ENCODE measurements at places on chromosomes 2 and 18.

GRCh38 chr18:79863161-79864005 is 65.6 kb downstream of the KCNG2 start:
- DNase-seq, result no peak

GRCh38 chr2:178804791-178805190 is 2.4 kb downstream of the TTN start:
- DNase-seq, result no peak

GRCh38 chr2:96591054-96591453 is 47.1 kb downstream of the KANSL3 start:
- DNase-seq, result no peak

GRCh38 chr2:98157557-98157956 is 70.6 kb downstream of the VWA3B start:
- DNase-seq, result no peak

GRCh38 chr2:19838616-19839015 is 63.2 kb downstream of the TTC32 start:
- DNase-seq, result no peak

GRCh38 chr2:160943414-160943813 is 216.8 kb upstream of the TANK start:
- DNase-seq, result no peak

DNA sequence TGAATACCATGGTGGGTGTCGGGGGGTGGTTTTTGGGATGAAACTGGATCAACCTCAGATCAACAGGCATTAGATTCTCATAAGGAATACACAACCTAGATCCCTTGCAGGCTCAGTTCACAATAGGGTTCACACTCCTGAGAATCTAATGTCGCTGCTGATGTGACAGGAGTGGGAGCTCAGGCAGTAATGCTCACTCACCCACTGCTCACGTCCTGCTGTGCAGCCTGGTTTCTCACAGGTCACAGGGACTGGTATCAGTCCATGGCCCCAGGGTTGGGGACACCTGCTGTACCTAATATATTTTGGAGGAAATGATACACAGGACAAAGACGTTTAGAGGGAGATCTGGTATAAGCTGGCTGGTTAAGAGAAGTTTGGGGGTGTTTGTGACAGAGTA is 338.8 kb downstream of the PLCL1 start:
- DNase-seq, result no peak

DNA sequence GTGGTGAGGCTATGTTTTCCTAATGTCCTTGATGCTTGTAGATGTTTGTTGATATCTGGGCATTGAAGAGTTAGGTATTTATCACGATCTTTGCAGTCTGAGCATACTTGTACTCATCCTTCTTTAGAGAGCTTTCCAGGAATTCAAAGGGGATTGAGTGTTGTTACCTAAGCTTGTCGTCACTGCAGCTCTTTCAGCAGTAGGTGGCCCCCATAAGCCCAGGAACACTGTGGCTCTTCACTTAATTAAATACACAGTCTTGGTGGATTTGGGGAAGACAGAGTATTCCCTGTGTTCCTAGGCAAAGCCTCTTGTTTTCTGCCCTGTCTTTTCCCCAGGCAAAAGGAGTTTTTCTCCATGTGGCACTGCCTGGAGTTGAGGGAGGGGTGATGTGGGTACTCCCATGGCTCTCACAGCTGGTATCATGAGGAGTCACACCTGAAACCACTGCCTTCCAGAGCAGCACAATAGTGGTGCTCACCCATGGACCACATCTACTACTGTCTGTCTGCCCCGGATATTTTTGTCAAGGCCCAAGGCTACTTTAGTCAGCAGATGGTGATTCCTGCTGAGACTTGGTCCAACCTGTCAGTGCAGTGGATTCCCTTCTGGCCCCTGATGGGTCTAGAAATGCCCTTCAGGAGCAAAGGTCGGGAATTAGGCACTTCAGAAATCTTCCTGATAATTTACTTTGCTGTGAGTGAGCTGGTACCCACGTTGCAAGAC is 95.7 kb downstream of the GALNT13 start:
- DNase-seq, result no peak

- no peak for DNase-seq
Measured at GRCh38 chr2:10876394-10876793, 35.3 kb upstream of the KCNF1 start.

DNA sequence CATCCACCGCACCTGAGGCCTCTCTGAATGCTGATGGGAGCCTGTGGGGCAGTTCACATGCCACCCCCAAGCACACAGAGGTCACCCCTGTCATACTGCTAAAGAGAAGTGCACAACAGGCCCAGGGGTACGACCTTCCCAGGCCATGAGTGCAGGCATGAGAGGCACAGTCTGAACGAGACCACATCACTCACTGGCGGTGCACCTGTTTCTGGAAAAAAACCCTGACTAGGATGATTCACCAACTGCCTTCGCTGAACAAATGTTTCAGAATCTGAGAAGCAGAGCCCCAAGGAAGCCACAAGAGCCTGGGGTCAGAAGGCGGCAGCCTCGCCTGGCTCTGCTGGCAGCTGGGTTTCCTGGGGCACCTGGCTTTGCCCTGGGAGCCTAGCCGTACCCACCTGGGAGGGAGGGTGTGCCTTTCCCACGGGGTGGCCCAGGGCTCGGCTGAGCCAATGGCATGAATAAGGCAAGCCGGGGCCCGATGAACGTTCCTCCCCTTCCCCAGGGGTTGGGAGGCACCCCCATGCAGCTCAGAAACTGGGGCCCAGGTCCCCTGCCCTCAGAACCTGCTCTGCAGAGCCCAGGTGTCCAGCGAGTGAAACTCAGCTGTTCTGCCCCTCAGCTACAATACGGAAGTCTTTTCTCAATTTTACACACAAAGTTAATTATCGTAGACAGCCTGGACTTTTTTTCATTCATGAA is 73.8 kb downstream of the HDAC4 start:
- DNase-seq, result peak; percentile 70

DNA sequence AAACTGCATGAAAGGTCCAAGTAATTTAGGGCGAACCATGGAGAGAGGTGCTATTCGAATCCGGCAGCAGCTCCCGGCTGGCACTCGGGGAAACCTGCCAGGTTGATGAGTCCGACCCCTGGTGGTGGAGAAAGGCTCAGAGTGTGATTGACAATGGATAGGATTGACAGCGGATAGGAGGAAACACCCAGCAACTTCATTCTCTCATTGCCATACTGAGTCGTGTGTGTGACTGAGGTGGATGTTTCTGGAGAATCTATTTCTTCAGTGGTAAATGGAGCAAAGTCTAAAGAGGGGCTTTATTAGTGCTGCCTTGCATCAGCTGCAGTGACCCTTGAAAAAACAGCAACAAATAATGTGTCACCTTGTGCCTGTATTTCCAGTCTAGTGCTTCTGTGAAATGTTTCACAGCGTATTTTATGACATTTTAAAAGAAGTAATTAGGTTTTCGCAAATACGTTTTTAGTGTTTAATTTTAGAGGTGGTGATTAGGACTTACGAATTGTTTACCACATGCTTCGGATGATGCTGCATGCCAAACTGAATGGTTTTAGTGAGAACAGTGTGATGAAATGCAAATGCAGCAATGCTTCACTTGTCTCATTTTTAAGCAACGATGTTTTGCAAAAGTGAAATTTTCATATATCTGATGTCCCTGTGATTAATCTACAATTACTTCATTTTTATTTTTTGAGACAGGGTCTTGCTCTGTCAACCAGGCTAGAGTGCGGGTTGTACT is 102.0 kb downstream of the DCDC2C start:
- DNase-seq, result no peak

- no peak for DNase-seq
Measured at GRCh38 chr2:105291981-105292380, 37.6 kb downstream of the TGFBRAP1 start.

- no peak for DNase-seq
Measured at GRCh38 chr18:9863282-9863681, 22.5 kb upstream of the TXNDC2 start.

GRCh38 chr18:58098706-58099105 is 54.7 kb downstream of the NEDD4L start:
- DNase-seq, result no peak

GRCh38 chr2:239371726-239372686 is 28.8 kb downstream of the HDAC4 start:
- no peak for DNase-seq

- DNase-seq, result no peak
Measured at GRCh38 chr2:109176928-109177327, 47.9 kb downstream of the SH3RF3 start.

- DNase-seq, result no peak
Measured at GRCh38 chr2:46164529-46165301, 132.5 kb upstream of the EPAS1 start.

GRCh38 chr2:86366651-86367498 is 29.4 kb upstream of the REEP1 start:
- no peak for DNase-seq

DNA sequence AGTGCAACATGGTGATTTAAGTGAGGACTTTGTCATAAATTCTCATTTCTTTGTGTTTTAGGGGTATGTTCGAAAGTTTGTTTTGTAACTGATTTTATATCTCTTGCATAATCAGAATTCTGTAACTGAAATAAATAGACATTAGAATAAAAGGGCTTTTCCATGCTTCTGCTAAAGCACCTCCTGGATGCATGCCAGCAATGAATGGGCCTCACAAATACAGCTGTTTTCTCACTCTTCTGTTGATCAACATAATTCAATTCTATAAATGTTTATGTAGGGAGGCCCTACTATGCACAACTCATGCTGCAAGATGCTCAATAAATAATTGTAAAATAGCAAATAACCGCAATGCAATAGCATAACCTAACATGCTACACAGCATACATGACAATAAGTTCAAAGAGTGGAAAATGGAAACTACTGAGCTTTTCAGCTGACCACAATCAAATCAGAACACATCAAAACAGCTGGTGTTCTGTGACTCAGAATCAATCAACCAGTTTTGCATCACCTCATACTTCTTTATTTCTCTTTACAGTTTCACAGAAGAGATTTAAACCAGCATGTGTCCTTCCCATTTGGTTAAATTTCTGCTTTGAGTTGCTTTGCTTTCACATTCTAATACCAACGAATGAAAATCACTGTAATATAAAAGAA is 11.0 kb downstream of the CDH7 start:
- DNase-seq, result no peak

DNA sequence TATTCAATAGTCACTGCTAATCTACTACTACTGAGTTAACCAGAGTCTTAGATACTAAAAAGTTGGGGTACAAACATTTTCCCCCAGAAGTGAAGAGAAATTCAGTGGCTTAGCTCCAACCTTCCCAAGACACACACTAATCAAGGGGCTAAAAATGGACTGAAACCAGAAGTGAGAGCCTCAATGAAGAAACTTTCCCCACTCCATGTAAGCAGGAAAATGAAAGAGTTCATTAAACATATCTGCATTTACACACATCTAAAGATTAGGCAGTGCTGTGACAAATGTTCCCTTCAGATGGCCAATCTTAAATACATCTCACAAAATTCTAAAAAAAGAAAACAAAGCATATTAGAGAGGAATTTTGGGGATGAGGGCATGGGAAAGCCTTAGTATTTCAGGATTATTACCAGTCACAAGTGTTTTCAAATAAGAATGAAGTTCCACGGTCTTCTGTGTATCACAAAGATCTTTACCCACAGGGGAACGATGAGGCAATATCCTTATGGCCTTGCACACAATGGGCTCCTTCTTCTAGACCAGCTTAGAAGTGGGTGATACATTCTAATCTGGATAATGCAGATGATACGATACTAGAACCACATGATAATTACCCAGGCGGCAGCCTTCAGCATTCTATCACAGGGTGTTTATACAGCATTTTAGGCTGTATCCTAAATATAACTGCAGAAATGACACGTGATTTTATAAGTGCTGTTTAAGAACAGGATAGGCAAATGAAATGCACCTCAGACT is 17.1 kb downstream of the ANKRD44 start:
- DNase-seq, result no peak

DNA sequence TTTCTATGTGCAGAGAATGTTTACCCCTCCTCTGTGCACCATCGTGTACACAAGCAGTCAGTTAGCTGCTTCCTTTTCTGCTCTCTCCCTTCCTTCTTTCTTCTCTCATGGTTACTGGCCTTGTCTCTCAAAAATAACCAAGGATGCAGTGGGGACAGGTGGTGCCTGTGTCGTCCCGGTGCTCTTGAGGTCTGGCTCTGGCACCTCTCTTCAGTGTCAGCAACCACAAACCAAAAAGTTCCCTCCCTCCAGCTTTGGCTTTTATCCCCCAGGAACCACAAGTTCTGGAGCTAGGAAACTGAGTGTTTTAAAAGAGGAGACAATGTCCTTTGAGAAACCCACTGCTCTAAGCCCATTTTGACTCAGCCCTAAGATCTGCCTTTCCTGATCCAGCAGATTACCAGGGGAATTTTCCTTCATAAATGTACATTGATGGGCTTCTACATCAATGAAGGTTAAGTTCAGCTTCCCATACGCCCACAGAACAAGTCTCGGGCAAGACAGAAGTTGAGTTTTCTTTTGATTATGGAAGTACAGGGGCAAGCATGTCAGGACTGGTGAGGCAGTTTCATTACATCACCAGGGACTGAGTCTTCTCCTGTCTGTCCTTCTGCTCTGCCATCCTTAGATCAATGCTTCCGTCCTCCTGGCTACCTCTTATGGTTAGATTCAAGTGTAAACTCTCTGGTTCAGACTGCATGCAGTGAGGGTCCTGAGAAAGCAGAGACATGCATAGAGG is 232.2 kb downstream of the SETBP1 start:
- DNase-seq, result no peak

GRCh38 chr18:46842583-46842982 is 74.7 kb downstream of the PIAS2 start:
- no peak for DNase-seq

DNA sequence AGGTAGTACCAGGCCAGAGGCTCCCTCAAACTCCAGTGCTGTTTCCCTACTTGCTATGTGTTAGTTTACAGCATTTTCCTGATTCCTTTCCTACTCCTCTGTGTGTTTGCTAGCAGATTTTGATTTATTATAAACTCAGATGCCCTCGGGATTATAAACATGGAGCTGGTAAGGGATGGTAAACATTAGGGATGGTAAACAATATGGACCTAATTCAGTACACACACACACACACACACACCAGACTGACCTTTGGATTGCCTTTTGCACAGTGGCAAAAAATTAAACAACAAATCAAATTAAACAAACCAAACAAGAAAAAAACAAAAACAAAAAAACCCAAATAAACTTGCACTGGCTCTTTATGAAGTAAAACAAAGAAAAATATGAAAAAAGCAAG is 55.4 kb upstream of the ACVR1 start:
- DNase-seq, result no peak

GRCh38 chr2:66121946-66122345 is 313.0 kb upstream of the MEIS1 start:
- DNase-seq, result no peak

DNA sequence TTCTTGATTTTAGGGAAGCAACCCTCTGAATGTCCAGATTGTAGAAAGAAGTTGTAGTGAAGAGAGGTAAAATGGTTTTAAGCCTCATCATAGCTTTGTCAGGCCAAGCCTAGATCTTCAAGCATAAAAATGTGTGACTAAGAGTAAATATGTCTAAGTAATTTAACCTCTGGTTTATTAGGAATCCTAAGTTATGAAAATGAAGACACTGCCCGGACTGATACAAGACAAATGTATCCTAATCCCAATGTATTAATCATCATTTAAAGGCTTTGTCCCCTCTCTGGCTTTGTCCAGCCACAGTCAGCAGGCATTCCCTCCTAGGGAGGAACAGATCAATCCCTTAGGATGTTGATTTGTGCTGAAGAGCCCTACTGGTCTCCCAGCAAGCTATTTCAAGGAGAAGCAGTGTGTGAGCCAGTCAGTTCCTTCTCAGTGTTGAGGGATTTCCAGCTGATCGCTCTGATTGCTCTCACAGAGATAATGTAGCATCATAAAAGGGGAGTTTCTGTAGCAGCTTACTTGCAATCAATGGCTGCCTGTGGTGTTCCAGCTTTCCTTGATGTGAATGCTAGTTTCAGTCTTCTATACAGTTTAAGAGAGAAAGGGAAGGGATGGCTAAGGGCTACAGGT is 796.1 kb downstream of the EPHA4 start:
- no peak for DNase-seq
